Bronchial epithelial cell (primary cell): ENCODE measurements at places on chromosomes 7 and 10. TPM values are rescaled to one million over a fixed set of nuclear protein-coding genes. Genes with fewer than 3 reads are reported as not detected.

PTPRN2 gene
- 1.1 and 2.8 TPM in 2 replicates for total RNA-seq

- no peak for DNase-seq
Observed at GRCh38 chr10:72809006-72809405, 84.5 kb upstream of the OIT3 start.

GRCh38 chr7:15798081-15798480, 111.6 kb upstream of the MEOX2 start:
- no peak for DNase-seq

- no peak for DNase-seq
Observed at GRCh38 chr7:107051376-107051775, 6.9 kb downstream of the PRKAR2B start.

DNA sequence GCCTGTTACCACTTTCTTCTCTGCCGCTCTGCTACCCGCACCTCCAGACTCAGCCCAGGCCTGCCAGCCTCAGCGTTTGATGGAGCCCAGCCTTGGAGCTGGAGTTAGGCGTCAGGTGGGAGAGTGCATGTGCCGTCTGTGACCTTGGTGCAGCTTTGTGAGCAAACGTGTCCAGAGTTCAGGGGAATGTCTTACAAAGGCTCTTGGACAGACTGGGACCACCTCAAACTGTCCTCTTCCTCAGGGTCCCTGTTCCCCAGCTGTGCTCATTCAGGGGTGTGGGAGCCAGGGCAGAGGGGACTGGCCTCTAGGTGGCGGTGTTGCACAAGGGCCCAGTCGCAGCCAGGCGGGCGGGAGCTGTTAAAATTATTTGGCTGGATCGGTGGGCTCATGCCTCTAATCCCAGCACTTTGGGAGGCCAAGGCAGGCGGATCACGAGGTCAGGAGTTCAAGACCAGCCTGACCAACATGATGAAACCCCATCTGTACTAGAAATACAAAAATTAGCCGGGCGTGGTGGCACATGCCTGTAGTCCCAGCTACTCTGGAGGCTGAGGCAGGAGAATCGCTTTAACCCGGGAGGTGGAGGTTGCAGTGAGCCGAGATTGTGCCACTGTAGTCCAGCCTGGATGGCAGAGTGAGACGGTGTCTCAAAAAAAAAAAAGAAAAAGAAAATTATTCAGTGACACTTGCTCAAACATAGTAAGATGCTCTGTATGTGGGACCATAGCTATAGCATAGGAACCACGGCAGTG, 89.2 kb downstream of the ADCY1 start:
- no peak for DNase-seq
